ENCODE measurements at places on chromosomes 3 and 15.

DNA sequence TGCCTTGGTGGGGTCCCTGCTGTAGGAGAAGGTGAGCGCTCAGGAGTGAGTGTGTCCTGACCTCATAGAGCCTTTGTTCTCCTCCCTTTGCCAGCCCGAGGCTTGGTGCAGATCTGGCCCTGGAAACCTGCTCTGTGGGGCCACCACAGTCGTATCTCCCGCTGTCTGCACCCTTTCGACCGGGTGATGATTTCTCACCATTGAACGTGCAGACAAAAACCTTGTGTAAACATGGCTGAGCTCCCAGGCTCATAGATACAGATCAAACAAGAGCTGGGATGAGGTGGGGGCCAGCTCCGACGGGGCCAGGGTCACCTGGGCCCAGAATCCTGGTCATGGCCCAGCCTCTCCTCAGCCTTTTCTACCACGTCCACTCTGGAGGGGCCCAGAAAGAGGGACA lies 34.6 kb upstream of the ESYT3 start:
- DNase-seq: no peak

- DNase-seq: no peak
These were observed 394.2 kb upstream of the CBLB start for GRCh38 chr3:106263011-106263410.

DNA sequence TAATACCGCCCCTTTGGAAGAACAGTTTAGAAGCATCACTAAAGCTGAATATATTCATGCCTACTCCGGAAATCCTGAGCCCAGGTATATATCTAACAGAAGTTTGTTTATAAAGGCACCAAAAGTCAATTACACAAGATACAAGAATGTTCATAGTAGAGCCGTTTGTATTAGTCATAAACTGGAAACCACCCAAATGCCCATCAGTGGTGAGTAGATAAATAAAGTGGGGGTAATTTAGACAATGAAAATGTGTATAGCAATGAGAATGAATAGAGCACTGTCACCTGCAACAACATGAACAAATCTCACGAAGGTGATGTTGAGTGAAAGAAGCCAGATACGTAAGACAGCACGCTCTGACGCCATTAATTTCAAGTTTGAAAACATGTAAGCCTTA lies 68.3 kb upstream of the GLCE start:
- DNase-seq: no peak

DNA sequence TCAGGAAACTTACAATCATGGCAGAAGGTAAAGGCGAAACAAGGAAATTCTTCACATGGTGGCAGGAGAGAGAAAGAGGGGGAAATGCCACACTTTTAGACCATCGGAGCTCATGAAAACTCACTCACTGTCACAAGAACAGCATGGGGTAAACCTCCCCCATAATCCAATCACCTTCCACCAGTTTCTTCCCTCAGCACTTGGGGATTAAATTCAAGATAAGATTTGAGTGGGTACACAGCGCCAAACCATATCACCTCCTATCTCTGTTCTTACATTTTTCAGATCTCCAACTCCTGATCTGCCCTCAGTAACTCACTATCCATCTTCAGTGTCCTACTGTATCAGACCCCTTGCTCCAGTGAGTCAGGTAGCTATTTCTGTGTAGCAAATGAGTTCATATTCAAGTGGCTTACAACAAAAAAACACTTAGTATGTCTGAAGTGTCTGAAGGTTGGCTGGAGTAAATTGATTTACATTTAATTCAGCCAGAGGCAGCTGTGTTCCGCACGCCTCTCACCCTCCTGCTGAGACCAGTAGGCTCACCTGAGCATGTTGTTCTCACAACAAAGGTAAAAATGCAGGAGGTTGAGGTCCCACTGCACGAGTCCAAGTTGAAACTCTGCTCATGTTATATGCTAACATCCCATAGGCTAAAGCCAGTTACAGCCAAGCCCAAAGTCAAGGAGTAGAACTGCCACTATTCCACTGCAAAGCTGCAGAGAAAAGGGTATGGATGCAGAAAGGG lies 180.7 kb upstream of the LMCD1 start:
- no peak for DNase-seq

- DNase-seq: no peak
These were observed 280.7 kb downstream of the MFSD1 start for GRCh38 chr3:159082519-159082918.

GRCh38 chr3:183582161-183582560 lies 26.7 kb upstream of the KLHL6 start:
- DNase-seq: no peak

DNA sequence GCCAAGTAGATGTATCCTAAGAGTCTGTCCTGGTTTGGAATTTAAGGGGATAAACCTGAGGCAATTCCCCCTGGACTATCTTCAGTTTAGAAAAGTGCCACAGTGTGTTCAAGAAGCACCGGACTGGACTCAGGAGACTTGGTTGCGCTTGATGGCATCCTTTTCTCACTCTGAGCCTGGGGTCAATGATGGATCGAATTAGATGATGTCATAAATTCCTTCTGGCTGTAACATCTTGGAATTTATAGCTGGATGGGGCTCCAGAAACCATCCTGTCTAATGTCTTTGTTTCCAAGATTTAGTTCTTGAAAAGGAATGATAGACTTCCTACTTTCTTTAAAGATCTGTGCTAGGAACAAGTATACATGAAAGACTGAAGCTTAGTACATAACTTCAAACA lies 280.6 kb downstream of the LPP start:
- no peak for DNase-seq

GRCh38 chr3:15327941-15328340 lies 4.4 kb downstream of the SH3BP5 start:
- no peak for DNase-seq

DNA sequence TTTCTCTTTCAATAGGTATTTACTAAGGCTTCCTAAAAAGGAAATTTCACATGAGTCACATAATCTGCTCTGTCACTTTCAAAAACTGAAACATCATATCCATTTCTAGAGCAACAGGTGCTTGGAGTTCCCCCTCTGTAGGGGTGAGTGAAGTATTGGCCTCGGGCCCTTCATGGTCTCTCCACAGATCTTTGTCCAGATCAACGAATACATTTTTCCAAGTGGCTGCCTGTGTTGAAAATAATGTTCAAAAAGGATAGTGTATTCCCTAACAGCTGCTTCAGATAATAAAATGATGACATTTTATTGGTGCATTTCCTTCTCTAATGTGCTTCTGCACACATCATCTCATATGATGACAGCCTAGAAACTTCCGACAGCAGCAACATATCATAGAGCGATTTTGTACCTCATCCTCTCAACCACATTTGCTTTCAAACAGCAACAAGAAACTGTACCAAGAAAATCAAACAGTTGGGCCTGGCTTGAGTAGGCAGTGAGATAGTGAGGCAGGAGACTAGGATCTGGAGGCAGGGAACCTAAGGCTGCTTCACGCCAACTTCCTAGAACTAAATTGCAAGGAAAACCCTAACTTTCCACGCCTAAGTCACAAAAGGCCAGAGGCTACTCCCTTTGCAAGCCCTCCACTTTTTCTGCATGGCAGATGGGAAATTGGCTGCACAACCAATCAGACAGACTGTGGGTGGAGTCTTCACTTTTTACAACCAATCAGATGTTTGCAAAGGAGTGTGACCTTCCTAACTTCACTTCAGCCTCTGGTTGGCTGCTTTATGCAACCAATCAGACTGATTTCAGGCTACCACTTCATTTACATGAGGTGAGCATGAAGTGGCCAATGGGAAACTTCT lies 340.2 kb downstream of the LRRC3B start:
- DNase-seq: no peak
